ENCODE measurements at places on chromosomes 1 and 21.

DNA sequence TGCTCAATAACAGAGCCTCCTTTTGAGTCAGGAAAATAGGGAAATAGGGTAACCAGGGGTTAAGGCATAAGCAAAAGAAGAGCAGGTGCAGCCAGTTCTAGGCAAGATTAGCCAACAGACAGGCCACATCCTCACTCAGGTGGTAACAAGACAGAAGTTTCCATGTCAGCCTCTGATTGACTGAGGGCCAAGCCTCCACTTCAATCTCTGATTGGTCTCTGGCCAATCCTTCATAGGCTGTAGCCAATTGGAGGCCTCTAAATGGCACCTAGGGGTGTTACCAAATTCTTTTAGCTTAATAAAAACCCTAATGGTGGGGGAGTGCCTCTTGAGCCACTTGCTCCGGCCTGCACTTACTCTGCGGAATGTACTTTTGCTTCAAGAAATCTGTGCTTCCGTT lies 37.2 kb downstream of the LACTBL1 start:
- DNase-seq: no peak

DNA sequence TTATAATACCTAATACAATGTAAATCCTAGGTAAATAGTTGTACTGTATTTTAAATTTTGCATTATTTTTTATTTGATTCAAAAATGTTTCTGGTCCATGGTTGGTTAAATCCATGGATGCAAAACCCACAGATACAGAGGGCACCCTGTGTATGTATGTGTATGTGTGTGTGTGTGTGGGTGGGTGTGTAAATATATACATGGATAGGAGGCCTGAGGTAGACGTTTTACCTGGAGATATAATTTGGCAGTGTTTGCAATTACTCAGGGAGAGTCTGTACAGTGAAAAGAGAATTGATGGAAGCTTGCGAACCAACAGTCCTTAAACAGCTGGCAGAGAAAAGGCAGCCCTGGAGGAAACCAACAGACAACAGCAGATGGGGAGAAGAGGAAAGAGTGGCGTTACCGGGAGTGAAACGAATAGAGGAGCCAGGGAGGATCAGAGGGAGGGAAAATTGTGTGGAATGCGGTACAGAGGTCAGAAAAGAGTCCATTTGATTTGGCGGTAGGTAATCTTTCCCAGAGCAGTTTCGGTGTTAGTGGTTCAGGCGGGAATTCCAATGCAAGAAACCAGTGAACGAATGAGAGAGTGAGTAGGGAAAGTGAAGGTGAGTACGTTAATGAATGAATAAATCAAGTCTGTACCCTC lies 47.9 kb upstream of the NBL1 start:
- peak; percentile 28 for DNase-seq

- DNase-seq: no peak
Observed at GRCh38 chr1:176539018-176539417, 76.0 kb downstream of the PAPPA2 start.

DNA sequence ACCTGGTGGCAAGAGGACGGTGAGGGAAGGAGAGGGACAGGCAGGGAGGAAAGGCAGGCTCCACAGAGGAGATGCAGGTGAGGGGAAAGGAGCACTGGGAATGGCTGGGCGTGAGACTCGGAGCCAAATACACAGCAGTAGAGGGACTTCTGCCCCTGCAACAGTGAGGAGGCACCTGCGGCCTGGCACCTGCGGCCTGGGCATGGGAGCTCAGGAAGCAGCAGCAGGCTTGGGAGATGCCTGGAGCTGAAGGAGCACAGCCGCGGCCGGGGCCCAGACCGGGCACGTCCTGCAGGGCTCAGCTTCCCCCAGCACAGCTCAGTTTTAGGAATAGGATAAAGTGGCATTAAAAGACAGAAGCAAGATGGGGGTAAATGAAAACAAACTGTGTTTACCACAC lies 20.9 kb upstream of the TSPEAR start:
- no peak for DNase-seq

DNA sequence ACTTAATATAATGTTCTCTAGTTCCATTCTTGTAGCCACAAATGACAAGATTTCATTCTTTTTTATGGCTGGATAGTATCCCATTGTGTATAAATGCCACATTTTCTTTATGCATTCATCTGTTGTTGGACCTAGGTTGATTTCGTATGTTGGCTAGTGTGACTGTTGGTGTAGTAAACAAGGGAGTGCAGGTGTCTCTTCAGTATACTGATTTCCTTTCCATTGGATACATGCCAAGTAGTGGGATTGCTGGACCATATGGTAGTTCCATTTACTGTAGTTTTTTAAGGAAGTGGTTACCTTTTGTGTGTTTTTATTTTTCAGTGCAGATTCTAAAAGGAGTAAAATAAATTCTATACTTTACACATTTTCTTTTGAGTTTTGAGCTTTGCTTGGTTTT lies 5.7 kb downstream of the PARK7 start:
- no peak for DNase-seq

GRCh38 chr1:91924146-91924545 lies 25.1 kb upstream of the BRDT start:
- DNase-seq: peak; percentile 62

- no peak for DNase-seq
Observed at GRCh38 chr1:111442457-111442856, 6.6 kb downstream of the WDR77 start.

GRCh38 chr1:25879675-25880074 lies 4.2 kb upstream of the PAQR7 start:
- DNase-seq: no peak

DNA sequence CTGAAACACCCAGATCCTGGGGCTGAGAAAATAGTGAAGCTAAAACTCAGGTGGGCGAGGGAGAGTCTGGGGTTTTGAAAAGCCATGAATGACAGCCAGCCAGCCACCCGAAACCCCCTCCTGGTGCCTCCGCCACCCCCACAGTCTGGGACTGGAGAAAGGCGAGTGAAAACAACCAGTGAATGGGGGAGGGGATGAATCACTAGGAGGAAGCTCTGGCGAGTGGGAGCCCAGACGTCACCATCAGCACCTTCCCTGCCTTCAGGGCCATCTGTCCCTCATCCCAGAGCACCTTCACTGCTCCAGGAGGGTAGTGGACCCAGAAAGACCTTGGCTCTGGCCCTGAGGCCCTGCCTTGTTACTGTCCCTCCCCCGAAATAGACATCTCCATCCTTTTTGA lies 9.2 kb downstream of the RORC start:
- DNase-seq: no peak

GRCh38 chr1:228370941-228371740 lies 35.5 kb downstream of the TRIM11 start:
- DNase-seq: no peak

- DNase-seq: no peak
Observed at GRCh38 chr1:167330601-167331293, 110.1 kb downstream of the POU2F1 start.

DNA sequence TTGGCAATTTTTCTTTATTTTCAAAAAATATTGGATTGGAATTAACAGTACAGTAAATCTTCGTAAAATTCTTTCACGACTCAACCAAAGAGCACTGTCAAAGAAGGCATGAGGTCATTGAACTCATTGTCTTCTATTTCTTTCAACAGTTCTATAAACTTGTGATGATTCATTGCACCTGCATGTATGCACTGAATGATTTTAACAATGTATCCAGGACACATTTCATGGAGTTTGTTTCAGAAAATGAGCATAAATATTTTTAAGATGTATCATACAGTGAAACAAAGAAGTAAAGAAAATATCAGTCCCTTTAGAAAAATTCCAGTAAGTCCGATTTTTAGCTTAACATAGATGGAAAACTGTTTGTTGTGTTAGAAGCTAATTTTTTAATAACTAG lies 33.6 kb upstream of the CD34 start:
- peak; percentile 25 for DNase-seq

DNA sequence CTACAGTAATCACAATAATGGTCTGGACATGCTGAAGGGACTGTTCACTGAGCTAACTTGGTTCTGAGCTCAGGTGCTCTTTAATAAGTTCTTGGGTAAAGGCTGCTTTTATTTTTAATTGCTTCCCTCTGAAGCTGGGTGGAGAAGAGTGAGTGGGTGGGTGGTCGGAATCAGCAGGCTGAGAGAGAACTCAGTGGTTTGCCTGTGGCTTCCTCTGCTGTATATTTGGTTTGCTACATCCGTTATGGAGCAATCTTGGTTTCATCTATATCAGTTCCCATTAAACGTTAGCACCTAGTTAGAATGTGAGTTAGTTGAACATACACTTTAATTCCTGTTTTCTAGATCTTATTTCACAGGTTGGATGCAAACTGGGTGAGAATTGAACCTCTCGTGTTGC lies 23.3 kb downstream of the CNIH4 start:
- DNase-seq: no peak

DNA sequence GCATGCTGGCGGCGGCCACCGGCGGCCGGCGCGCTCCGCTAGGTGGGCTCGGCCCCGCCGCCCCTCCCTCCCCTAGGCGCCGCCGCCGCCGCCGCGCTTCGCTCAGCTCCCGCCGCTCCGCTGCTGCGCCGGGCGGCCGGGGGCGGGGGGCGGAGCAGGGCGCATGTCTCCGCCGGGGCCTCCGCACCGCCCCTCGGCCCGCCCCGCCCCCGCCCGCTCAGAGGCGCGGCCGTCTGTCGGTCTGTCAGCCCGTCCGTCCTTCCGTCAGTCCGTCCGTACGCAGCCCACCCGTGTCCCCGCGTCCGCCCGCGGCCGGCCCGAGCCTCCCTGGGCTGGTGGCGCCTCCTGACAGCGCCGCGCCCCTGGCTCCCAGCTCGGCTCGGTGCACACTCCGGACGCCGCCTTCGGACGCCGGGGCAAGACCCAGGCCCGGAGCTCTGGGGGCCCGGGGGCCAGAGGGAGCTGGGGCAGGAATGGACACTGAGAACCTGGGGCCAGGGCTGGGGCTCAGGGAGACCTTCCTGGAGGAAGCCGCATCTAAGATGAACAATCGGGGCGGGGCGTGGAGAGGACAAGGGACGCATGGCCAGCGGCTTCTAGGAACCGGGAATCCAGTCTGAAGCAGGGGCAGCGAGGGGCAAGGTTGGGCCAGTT lies at the start of gene GPR153:
TSS of gene GPR153 (minus strand) at position 138 of the 654 bp plus-strand sequence. CDS start 6,193 bp downstream, outside the sequence.
- no peak for DNase-seq

DNA sequence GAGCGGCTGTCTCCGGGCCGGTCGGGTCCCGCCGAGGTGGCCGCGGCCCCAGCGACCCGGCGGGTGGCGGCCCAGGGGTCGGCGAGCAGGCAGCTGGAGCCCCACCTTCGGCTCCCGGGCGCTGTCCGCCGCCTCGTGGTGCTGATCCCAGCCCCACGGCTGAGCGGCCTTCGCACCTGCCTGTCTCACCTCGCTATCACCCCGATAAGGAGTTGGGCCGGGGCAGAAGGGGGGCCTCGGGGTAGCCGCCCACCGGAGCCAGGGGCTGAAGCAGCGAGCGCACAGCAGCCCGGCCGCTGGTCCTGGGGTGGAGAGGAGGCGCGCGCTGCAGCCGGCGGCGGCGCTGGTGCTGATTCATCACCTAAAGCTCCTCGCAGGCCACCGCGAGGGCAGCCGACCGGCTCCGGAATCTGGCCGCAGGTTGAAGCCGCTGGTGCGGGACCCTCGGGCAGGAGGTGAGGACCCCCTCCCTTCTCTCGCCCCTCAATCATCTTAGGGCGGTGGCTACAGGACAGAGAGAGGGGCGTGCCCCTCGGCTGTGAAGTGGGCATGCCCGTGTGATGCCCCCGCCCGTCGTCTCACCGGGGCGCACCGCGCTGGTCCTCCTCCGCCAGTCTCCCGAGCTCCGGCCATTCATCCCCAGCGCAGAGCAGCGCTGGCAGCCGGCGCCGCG lies 575 bp downstream of the TRIM67 start:
- DNase-seq: no peak

DNA sequence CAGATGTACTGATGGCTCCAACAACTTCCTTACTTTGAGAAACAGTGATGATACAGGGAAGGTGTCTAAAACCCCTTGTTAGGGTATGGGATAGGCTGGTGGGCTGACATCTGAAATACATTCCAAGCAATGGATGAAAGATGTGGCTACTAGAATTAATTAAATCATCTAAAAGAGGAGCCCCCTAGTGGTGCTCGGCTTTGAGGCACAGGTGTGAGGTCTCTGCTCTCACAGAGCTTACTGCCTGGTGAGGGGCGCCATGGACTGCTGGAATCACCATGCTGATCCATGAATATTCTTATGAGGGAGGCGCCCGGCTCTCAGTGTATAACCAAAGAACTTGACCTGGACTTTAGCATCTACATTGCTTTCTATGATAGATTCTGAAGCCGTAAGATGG lies 48.5 kb downstream of the GNG4 start:
- DNase-seq: no peak

DNA sequence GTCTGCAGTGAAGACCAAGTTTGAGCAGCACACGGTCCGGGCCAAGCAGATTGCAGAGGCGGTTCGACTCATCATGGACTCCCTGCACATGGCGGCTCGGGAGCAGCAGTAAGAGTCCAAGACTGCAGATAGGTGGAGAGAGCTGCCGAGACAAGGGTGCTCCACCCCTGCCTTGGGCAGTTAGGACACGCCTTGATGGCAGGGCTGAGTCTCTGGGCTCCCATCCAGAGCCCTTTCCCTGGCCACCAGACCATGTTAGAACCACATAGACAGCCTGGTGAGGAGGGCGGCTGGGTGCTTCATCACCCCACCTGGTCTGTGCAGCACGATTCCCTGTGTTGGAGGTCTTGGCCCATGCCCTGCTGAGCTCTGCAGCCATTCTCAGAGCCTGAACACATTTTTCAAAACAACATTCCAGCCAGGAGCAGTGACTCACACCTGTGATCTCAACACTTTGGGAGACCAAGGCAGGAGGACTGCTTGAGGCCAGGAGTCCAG lies 17.3 kb upstream of the MIIP start:
- no peak for DNase-seq

- DNase-seq: no peak
Observed at GRCh38 chr21:39527664-39528381, 76.1 kb downstream of the SH3BGR start.

DNA sequence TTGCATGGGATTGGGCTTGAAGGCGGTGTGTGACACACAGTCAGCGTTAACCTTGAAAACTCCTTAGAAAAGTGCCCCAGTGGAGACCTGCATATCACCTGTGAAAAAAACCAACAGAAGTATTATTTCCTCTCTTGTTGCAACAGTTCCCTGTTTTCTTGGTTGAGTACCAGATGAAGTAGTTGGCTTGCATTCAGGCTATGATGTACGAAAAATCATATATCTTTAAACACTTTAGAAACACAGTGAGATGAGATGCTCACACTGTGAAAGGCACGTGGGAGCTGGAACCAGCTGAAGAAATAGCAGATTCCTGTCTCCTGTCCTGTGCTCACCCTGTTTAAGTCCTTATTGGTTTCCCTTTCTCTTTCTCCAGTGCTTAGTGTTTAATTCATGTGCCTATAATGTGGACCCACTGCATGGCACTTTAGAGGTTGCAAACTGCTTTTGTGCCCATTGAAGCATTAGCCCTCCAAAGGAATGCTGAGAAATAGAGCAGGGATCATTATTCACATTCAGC lies 2.8 kb downstream of the CAMK1G start:
- no peak for DNase-seq

- DNase-seq: no peak
Observed at GRCh38 chr1:43274804-43275180, 5.0 kb downstream of the TMEM125 start.

GRCh38 chr1:154199563-154199879 lies 6.6 kb downstream of the CFAP141 start:
- DNase-seq: no peak

GRCh38 chr1:230842801-230843200 lies 25.5 kb downstream of the C1orf198 start:
- no peak for DNase-seq
